ENCODE measurements at places on chromosomes 13 and 19.

DNA sequence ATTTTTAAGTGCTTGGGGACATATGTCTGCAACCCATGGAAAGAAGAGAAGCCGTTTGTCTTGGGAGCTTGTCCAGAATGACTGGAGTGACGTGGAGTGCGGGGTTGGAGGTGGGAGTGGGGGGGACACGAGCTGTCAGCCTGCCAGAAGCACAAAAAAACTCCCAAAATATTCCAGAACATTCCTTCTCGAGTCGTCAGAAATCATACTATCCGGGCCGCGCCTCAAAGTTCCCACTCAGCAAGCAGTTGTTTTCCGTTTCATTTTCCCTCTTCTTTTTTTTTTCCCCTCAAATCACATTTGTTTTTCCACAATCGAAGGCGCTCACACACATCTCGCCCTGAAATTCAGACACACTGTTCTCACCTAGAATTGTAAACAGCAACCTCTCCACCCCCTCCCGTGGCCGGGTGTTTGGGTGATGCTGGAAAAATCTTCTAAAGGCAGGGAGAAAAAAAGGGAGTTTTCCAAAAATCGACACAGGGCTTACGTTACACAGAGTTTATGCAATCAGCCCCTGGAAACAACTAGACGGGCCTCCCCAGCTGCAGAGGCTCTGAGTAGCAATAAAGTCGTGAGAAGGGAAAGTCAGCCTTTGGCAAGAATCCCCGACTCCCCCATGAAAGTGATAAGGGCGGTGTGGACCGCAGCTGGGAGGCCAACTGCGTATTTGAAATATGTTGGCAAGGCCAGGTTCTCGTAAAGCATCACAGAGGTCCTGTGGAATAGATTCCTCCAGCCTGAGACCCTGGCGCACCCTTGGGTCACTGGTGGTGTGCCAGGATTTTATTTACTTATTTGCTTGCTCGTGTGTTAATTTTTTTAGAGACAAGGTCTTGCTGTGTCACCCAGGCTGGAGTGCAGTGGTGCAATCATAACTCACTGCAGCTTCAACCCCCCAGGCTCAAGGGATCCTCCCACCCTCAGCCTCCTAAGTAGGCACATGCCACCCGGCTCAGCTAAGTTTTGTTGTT, 31.2 kb upstream of the KLF2 start:
- no peak for DNase-seq

DNA sequence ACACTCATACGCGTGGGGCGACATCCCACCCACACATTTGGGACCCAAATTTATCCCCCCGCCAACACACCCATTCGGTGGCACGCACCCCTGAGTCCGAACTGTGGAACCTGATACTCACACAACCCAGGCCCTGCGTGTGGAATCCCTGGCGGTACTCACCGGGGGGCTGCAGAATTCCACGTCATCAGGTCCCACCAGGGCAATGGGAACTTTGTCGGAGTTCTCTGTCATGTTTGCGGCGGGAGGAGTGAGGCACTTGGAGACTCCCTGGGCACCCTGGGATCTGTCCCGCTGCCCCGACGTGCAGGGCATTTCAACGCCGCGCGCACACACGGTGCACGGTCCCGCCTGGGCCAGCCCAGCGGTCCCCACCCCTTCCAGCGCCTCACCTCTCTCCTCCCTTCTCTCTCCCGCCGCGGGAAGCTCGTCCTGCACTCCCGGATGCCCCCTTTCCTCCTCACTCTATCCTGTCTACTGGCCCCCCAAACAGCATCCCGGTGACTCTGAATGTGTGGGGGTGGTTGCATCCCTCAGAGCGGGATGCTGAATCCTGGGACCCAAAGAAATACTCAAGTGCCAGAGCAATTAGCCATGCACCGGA, at the start of gene CNMD:
TSS of gene CNMD (minus strand) at position 353 of the 604 bp plus-strand sequence. CDS start at position 234, 119 bp downstream.
- DNase-seq = no peak

- no peak for DNase-seq
These were observed 33.7 kb downstream of the SIAH3 start for GRCh38 chr13:45817833-45818232.

DNA sequence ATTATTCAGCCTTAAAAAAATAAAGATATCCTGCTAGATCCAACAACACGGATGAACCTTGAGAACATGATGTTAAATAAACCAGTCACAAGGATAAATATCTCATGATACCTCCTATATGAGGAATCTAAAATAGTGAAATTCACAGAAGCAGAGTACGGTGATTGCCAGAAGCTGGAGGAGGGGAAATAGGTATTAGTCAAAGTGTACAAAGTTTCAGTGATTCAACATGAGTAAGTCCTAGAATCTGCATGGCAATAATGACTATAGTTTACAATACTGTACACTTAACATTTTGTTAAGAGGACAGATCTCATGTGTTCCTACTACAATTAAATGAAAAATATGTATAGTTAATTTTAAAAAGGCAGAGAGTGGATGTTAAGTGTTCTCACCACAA, 206.6 kb upstream of the SLC10A2 start:
- DNase-seq = no peak

DNA sequence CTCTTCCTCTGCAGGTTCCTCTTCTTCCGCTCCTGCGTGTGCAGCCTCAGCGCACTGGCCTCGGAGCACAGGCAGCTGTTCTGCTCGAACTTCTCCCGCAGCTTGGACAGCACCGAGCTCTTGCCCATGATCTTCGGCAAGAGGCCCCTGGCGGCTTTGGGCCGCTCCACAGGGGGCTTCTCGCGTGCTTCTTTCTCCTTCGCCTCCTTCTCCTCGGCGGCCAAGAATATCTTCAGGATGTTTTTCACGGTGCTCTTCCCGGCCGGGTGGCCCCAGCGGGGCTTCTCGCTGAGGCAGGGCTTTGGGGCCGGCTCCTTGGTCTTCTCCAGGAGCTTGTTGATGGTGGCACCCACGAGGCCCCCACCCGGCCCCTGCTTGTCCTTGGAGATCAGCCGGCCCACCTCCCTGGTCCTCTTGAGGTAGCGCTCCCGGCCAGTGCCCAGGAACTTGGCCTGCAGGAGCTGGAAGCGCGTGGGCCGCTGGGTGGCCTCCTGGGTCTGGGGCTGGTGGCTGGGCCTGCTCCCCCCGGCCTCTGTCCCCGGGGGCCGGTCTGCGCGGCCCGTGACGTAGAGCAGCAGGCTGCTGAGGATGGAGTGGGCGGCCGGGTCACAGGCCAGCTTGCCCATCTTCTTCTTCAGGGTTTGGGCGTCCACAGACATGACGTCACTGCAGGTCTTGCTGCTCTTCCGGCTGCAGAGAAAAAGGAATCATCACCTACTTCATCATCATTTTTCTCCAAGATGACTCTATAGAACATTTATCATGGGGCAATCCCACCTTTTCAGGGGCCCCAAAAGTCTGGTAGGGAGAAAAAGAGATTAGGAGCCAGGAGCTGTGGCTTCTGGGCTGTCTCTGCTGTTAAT, 43.8 kb upstream of the GRTP1 start:
- no peak for DNase-seq

DNA sequence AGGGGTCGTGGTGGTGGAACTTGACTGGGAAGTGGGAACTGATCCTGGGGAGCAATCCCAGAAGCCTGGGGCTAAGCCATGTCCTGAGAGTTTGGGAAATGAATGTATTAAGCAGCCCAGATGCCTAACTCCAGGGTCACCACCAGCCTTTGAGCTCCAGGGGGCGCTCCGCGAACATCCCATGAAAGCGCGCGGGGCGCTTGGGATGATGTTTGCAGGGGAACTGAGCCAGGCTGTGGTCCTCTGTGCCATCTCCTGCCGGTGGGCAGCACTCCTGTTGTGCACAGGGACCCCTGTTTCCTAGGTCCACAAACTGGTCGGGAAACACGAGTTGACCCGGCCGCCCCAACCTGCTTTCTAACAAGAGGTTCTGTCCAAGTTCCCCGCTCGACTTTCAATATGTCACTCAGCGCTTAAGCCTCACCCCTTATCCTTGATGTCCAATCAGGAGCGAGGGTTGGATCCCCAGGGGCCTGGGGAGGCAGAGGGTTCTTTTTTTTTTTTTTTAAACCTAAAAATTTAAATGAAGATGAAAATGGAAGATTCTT, 14.4 kb downstream of the LEUTX start:
- DNase-seq = peak; percentile 71

DNA sequence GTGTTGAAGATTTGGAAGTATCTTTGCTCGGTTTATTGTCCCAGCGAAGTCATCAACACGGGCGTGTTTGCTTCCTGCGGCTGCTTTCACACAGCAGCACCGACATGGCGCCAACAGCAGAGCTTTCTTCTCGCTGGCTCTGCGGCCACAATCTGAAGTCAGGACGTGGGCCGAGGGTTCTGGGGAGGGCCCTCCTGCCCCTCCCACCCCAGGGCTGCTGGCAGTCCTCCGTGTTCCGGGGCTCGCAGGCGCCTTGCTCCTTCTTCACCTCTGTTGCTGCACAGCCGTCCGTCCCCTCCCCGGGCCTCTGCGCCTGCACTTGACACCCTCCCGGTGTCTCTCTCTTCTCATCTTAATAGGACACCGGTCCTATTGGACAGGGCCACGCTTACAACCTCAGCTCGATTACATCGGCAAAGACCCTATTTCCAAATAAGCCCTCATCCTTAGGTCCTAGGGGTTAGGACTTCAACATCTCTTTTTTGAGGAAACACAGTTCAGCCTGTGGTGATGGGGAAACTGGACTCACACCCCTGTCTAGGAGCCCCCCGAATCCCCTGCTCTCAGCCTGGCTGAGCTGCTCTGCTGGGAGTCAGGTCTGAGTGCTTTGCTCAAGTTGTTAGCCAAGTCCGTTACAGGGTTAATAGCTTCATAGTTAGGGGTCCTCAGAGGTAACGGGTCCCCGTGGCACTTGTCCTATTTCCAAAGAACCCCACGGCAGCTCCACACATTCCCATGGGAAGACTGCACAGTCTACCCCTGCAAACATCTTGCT, 2.7 kb upstream of the TEX29 start:
- DNase-seq = no peak

- DNase-seq = no peak
These were observed at the start of gene HIF3A for GRCh38 chr19:46296722-46297461. HIF3A (plus strand) TSS chr19:46297042; CDS start chr19:46297077, 35 bp downstream.

- no peak for DNase-seq
These were observed 94.1 kb downstream of the HSPH1 start for GRCh38 chr13:31067416-31068118.

DNA sequence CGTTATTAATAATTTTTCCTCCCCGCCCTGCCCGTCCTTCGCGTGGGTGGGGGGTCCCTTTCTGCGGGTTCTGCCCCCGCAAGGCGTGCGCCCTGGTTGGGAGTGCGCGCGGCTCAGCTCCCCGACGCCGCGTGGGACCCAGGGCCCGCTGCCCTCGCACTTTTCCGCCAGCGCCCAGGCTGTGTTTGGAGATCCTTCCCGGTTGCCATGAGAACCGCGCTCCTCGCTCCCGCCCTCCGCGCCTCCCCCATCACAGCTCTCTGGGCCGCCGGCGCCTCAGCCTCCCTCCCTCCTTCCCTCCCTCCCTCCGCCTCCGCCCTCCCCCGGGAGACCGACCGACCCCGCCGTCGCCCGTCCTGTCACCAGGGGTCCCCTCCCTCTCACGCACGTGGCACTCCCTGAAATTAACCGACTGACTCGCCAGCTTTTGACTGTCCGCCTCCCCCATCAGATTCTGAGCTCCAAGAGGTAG, 2.4 kb upstream of the SSBP4 start:
- DNase-seq = peak; percentile 86

- DNase-seq = no peak
These were observed 283.5 kb upstream of the DACH1 start for GRCh38 chr13:72150502-72150901.

DNA sequence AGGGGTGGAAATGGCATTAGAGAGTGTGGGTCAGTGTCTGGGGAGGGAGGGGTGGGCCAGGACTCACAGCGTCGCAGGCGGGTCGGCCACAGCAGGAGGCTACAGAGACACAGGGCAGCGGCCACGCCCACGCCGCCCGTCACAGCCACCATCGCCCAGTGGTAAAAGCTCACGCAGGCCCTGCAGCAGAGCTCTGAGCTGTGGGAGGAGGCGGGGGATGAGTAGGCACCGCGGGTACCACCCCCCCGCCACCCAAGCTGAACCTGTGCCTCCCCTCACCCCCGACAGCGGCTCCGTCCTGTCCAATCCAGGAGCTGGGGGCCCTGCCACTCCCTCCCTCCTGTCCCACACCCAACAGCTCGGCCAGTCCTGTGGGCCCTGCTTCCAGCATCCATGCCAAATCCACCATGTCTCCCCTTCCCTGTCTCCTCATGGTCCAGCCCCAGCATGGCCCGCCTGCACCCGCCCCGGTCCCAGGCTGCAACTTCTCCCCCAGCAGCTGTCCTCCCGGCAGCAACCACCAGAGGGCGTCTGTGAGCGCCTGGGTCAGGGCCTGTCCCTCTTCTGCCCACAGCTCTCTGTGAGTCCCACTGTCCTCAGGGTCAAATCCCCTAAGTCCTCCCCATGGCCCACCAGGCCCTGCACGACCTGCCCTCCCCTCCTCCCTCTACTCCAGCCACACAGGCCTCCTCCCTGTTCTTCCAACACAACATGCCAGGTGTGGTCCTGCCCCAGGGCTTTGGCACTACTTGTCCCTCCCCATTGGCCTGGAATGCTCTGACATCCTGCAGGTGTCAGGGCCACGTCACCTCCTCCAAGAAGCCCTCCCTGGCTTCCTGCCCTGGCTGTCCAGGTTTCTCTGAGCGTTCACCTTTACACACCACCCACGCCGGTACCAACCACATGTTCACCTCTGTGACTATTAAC, 6.0 kb downstream of the TEKTIP1 start:
- DNase-seq = peak; percentile 80

GRCh38 chr13:113053376-113053775, 52.2 kb upstream of the F7 start:
- DNase-seq = no peak

DNA sequence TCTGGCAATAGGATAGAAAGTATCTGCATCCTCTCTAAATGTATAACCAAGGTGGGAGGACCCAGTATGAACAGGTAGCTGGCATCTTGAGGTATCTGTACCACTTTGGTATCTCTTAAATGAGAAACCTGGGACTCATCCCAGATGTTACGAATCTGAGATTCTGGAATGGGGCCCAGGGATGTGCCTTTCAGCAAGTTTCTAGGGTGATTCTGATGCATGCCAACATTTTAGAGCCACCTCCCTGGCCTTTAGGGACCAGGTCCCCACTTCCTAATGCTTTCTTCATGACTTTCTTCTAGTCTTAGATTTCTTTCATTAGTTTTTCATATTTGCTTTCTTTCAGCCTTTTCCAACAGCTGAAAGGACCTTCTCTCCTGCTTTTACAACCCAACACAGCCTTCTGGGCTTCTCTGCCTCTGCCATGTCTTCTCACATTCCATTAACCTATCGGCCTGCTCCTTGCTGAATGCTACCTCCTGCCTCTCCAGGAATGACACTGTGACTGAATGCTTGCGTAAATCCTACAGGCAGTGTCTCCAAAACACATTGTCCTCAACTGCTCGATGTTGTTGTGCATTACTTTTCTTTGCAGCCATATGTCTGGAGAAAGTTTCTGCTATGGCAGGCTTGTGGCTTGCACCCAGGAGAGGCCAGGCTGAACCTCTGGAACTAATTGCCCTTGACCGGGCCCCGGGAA, 284.0 kb downstream of the DNAJC15 start:
- DNase-seq = no peak

Measured in CD4-positive, alpha-beta T cell treated with Interleukin-1 beta for 1 hour (primary cell).